ENCODE measurements at places on chromosomes 2 and 18.

DNA sequence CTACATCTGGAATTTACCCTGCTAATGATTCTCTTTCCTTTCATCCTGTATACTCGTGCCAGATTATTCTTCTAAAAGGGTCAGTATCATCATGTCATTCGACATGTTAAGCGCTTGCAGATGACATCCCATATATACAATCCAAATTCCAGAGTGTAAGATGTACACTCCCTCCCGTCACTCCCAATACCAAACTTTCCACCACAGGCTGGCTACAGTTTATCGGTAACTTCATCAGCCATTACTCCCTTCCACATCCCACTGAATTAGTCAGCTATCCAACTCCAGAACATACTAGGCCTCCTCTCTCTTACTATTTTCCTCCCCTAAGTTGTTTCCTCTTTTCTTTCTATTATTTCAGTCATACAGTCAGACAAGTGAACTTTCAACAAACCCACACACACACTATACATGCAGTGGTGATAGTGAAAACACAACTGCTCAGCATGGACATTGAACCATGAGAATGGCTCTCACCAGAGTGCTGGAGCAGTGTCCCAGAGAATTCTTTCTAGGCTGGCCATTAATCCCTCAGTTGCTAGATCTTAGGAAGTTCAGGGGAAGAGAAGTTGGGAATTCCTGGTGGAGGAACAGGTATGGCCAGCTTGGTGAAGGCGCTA, 10.6 kb upstream of the NMI start:
- no peak for DNase-seq

DNA sequence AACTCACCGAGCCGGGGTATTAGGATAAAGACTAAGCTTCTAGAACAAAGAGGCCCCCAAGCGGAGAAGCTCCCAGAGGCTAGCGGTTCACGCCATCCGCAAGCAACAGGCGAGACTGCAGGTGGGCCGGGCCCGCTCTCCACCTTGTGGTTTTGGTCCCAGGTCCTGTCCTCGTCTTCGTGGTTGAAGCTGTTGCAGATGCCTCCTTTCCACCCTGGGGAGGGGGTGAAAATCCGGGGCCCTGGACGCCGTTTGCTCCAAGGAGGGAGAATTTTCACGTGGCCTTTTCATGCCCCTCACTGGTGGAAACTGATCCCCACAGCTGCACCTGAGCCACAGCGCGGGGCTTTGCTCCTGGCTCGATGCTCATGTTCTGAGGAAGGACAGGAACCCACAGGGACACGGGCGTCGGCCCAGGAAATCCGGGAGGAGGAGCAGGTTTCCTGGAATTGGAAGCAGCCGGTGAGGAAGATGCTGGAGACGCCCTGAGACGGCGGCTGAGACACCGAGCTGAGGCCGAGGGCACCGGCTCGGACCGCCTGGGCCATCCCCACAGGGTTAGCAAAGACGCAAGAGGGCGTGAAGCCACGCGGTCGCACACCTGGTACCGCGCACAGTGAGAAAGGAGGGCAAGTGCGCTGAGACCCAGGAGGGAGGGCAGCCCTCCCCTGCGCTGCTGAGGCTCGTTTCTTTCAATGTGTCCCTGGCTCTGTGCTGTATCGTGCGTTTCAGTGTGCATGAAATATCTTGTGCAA, 54.7 kb upstream of the SALL3 start:
- DNase-seq, result no peak

GRCh38 chr2:175111200-175111657, 56.8 kb downstream of the ATF2 start:
- peak; percentile 15 for DNase-seq

DNA sequence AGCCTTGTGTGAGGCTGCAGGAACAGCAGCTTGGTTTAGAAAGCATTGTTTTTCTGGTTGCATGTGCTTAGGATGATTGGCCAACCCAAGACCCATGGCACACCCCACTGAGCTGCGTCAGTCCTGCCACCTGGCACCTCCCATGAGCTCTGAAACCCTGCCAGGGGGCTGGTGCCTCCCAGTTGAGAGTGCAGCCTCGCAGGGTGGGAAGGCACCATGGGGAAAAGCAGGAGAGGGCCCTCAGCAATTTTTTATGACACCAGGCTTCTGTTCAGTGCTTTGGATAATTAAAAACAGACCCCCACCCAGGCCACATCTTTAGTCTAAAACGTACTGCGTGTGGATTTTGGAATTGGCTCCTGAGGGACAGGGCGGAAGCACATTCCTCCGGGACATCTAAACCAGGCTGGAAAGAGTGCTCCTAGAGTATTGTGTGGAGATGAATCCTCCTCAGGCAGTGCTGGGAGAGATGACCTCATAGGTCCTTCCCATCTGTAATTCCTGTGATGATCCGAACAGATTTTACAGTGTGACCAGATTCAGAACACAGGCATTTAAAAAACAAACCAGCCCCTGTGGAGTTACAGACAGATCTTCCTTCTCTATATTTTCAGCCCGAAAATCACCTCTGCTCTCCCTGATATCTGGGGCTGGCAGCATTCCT, 438.3 kb downstream of the ZNF521 start:
- DNase-seq, result no peak

GRCh38 chr2:100667801-100668200, 105.0 kb downstream of the PDCL3 start:
- DNase-seq, result no peak

- DNase-seq, result no peak
Measured at GRCh38 chr18:77906103-77906892, 656.6 kb downstream of the GALR1 start.

GRCh38 chr2:108988796-108989713, at the start of gene EDAR:
Gene EDAR (minus strand): TSS chr2:108989220. CDS start chr2:108931014, 58,206 bp downstream.
- no peak for DNase-seq

- peak; percentile 47 for DNase-seq
Measured at GRCh38 chr2:11738589-11739436, 7.6 kb upstream of the LPIN1 start.

DNA sequence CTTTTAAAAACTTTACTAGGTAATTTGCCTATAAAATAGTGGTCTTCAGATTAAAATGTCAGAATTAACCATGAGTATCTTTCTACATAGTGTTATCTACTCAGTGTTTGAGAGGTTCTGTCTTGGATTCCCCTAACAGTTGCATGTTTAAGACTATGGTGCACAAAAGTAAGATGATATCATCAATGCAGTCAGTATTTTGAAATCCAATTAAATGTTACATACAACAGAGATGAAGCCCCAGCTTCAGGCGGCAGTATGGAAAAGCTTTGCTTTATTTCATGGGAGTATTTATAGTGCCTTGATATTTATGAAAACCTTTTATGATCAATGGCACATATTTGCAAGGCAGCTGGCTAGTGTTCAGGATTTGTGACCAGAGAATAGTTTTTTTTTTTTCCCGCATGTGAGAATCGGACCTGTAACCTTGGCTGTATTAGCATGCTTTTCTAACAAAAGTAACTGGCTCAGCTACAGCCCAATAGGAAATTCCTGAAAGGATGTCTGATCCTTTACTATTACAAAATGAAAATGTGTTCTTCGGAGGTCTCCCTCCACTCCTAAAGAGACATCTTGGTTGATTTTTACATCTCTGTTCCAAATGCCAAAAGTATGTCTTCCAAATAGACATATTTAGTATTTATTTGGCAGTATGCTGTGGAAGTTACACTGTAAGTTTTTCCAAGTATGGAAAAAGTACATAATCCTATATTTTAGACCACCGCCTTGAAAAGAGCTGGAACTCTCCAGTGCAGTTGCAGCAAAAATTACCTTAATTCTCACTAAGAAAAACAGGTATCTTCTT, 319.3 kb upstream of the UBE2E3 start:
- no peak for DNase-seq

Data from HS-27A (cell line).